Stimulated activated CD8-positive, alpha-beta memory T cell treated with anti-CD3 and anti-CD28 coated beads, Interleukin-15, amount 100 ng/mL, for 24 hours (primary cell): ENCODE measurements at places on chromosomes 12 and 14.
A peak's percentile ranks its signal among the peaks of the same experiment; 100 is the strongest.

- DNase-seq: peak; percentile 41
Measured at GRCh38 chr12:51814311-51815088, 34.0 kb downstream of the FIGNL2 start.

DNA sequence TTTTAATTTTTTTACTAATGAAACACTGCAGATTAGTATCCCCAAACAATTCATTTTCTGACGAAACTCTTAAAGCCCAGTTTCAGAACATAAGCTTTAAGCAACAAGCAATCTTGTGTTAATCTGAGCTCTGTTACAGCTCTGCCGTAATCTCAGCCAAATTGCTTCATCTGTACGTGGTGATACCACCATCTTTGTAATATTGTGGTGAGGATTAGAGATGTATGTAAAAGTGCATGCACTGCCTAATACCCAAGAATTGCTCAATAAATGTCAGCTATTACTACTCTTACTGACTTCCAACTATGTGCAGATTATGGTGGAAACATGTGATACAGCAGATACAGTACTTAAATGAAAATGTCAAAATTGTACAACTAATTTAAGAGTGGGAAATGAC lies 1.8 kb downstream of the AKAP5 start:
- no peak for DNase-seq

GRCh38 chr14:72479461-72479931 lies 414.4 kb downstream of the DPF3 start:
- no peak for DNase-seq

DNA sequence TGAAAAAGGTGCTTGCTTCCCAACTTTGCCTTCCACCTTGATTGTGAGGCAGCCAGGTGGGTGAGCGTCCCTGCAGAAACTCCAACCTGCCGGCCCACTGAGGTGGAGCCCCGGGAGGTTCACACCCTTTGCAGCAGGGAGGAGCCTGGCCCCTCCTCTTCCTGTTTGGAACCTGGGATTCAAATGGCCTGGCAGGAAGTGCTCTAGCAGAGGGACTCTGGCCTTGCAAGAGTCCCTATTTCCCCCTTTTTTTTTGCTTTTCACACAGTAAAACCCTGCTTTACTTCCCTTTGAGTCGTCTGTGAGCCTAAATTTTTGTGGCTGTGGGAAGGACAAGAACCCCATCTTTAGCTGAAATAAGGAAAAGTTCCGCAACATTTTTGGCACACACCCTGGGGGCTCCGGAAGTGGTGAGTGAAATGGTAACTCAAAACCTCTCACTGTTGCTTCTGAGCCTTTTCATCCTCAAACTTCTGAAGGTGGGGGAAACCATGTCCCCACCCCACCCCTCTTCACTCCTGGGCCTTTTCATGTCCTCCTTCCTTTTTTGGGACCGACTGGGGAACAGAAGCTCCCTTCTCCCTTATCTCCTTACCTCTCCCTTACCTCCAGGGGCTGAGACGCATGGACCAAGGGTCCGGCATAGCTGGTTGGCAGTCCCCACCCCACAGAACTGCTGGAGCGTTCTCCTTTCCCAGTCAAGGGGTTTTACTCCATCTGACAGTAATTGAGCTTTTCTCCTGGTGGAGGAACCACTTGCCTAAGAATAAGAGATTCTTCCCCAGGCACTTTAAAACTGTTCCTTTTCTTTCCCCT lies 102.0 kb downstream of the KCNMB4 start:
- DNase-seq: no peak

DNA sequence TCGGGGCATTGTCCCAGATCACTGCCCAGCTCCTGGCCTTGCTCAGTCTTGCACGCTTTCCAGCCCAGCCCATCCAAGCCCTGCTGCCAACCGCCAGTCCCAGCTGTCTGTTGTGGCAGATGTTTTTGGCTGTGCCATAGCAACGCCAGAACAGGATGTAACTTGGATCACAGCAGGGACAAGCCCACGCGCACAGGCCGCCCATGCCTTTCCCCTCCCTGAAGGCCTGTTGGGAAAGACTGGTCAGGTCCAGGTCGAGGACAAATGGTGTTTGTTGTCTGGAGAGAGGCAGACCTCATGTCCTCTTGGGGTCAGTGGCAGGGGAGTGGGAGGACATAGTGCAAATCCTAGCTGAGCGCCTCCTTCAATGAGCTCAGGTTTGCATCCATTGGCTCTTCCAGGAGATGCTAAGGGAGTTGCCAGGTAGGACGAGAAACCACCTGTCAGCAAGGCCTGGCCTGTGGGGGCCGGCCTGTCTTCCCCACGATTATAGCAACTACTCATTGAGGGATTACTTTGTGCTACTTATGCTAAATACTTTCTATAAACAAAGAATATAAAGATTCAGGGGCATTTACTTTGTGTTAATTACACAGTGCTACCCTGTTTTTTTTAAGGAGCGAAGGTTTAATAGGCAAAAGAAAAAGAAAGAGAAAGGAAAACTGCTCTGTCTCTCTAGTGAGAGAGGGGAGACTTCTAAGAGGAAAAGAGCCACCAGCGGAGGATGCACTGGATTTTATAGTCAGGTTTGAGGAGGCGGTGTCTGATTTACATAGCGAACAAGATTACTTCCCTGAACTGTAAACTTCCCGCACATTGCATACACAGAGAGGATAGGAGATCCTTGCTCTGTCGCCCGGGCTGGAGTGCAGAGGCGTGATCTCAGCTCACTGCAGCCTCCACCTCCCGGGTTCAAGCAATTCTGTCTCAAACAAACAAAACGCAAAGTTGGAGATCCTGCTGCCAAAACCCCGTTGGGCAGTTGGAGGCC lies 42.8 kb upstream of the CORO1C start:
- no peak for DNase-seq

GRCh38 chr12:79886917-79887519 lies 47.9 kb downstream of the PPP1R12A start:
- DNase-seq: no peak

DNA sequence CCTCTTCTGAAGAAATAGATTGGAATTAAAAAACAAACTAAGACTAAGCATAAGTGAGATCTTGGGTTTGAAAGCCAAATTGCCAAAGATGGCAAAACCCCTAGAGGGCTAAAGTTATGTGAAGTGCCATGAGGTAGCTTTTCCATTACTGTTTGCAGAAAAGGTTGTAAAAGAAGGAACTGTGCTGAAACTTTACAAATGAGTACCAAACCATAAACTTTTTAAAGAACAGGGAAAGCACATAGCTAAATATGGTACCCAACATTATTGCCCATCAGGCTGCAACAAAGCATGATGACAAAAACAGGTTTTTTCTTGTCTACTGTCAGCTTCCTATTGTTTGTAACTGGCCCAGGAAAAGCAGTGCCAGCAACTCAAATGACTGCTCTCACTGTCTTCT lies 224.2 kb downstream of the RAD51B start:
- DNase-seq: no peak

- no peak for DNase-seq
Measured at GRCh38 chr12:1534748-1535147, 59.6 kb downstream of the FBXL14 start.

GRCh38 chr12:22477894-22478287 lies 66.5 kb downstream of the C2CD5 start:
- DNase-seq: no peak

- DNase-seq: no peak
Measured at GRCh38 chr14:102891556-102891955, 30.9 kb upstream of the AMN start.

- DNase-seq: no peak
Measured at GRCh38 chr14:20690848-20691640, 2.5 kb downstream of the ANG start.

DNA sequence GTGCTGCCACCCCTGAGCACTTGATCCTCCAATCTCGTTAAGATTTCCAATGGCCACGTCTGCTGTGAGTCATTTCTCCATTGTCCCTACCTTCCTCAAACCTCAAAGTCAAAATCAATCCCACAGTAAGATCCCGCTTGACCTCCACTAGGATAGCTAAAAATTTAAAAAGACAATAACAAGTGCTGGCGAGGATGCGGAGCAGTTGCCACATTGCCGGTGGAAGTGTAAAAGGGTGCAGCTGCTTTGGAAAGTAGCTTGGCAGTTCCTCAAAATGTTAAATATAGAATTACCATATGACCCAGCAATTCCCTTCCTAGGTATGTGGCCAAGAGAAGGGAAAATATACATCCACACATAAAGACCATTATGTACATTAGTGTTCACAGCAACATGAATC lies 9.5 kb upstream of the BCL7A start:
- no peak for DNase-seq

DNA sequence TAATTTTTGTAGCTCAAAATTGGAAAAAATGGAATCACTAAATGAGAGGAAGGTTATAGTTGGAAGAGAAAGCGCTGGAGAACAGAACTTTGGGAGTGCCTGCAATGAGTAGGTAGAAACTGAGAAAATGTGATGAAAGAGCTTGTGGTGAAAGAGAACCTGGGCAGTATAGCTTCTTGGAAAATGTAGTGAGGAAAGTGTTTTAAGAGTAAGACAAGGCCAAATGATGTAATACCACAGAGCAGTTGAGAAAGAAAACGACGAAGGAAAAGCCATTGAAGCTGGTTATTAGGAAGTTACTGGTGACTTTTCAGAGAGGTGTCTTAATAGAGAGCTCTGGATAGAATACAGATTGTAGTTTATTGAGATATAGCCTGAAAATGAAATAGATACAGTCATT lies 255.3 kb downstream of the AEBP2 start:
- DNase-seq: no peak

GRCh38 chr14:81990312-81990761 lies 456.7 kb upstream of the SEL1L start:
- DNase-seq: no peak

- DNase-seq: no peak
Measured at GRCh38 chr12:122028165-122028904, 6.7 kb downstream of the BCL7A start.

DNA sequence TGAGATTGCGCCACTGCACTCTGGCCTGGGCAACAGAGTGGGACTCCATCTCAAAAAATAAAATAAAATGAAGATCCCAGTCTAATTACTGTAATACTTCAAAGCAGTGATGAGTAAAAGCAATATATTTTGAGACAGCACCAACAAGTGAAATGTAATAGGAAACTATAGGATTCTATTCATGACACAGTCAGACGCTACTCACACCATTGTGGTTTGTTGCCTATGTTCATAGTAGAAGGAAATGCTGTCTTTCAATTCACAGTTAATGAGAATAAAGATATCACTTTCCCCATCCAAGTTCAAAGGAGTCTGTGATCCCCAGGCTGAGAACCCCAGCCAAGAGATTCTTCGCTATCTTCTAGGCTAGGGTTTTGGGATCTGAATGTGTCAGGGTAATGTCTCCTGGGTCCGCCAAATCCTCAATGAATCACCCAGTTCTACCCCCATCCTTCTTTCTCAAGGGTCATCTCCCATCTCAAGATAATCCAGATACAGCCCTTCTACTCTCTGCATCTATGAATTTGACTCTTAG lies 16.6 kb upstream of the DTX1 start:
- no peak for DNase-seq

- no peak for DNase-seq
Measured at GRCh38 chr12:50453872-50454271, 50.9 kb upstream of the DIP2B start.

DNA sequence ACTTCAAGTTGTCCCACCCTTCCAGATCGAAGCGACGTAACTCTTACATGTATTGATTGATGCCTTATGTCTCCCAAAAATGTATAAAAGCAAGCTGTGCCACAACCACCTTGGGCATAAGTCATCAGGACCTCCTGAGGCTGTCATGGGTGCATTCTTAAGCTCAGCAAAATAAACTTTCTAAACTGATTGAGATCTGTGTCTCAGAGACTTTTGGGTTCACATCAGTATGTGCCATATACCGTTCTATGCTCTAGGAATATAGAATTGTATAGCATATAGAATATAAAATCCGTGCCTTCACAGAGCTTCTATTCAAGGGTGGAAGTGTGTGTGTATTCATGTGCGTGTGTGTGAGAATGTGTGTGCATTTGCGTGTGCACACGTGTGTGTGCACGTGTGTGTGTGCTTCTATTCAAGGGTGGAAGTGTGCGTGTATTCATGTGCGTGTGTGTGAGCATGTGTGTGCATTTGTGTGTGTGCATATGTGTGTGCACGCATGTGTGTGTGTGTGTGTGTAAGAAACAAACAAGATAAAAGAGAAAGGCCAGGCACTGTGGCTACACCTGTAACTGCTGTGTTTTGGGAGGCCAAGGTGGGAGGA lies 11.5 kb upstream of the STX2 start:
- DNase-seq: no peak

DNA sequence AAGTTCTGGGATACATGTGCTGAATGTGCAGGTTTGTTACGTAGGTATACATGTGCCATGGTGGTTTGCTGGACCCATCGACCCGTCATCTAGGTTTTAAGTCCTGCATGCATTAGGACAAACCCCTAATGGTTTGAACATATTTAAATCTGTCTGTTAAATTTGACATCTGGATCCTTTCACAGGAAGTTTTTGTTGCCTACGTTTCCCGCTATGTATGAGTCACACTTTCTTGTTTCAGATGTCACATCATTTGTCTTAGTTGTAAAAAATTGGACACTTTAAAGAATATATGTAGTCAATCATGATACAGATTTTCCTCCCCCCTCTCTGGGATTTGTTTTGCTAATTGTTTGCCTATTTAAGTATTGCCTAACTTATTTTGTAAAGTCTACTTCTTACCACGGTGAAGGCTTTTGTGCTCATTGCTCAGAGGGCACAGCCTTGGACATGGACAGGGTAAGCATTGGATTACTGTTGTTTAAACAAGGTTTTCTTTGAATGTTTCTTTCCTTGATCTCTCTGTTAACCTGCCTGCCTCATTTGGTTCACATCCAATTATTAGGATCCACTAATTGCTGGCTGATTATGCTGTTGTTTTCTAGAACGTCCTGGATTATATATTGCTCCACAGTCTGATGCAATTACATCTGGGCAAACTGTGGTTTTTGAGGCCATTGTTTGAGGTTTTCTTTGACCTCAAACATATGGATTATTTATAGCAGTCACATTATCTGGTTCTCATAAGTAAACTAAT lies 1441.4 kb downstream of the AACS start:
- DNase-seq: no peak

- no peak for DNase-seq
Measured at GRCh38 chr14:38735005-38735404, 368.0 kb downstream of the SEC23A start.

DNA sequence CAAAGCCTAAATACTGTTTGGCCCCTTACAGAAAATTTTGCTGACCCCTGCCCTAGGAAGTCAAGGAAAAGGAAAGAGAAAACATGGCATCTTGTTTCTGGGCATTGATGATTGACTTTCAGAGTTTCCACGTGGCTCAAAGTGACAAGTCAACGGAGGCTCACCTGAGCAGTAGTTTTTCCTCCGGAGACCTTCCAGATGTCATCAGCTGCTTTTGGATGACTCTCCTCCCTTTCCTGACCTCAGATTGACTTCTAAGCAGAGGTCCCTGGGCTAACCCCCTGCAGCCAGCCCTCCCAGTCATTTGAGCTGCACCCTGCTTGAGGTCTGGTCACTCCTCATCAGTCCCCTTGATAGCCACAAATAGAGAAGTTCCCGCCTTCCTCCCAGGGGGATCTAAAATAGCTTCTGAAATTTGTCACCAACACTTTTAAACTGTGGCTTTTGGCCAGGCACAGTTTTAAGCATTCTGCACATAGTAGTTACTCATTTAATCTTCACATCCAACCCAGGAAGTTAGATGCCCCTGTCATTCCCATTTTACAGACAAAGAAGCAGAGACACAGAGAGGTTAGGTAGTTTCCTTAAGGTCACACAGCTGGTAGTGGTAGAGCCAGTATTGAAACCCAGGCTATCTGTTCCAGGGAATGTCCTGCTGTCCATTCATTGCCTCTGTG lies 143.4 kb downstream of the CHST11 start:
- DNase-seq: no peak

- DNase-seq: no peak
Measured at GRCh38 chr14:69644814-69645213, 33.4 kb downstream of the SUSD6 start.
